ENCODE measurements at places on chromosomes 2 and 18. TPM values are rescaled to one million over a fixed set of nuclear protein-coding genes. Genes with fewer than 3 reads are reported as not detected.

- H3K4me1 ChIP-seq: no peaks in the 10 kb centered on the region
- no peaks in the 10 kb centered on the region for H3K36me3 ChIP-seq
- no peak overlapping the region for H3K4me3 ChIP-seq
- no peak for DNase-seq
- H3K27ac ChIP-seq: no peak overlapping the region
- H3K27me3 ChIP-seq: peaks cover 2% of the 10 kb centered on the region
Measured at GRCh38 chr2:174821628-174822027, 57.4 kb upstream of the CHRNA1 start.

DNA sequence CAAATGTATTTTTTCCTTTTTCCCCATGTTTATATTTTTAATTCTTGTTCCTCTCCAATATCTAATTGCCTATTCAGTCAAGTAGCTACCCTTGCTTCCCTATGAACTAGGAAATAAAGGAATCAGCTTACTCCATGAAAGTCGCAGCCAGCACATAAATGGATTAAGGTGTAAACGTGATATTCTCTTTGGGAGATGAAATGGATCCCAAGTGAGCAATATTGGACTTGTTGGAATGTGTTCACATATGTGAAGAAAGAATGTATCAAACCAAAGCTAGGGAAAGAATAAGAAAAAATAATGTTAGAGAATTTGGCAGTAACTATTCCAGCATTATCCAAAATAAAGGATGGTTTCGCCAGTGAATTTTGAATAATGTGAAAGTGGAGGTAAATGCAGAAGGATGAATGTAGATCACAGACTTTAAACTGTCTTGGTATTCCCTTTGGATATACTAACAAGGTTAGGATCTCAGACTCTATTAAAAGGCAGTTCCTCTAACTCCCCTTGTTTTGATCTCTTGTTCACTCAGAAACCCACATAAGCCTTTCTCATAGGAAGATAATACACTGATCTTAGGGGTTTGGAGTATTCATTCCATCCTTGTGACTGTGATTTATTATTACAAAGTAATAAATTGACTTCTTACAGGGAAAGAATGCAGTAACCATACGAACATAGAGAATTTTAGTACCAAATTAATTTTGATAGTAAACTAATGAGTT, 208.1 kb downstream of the BABAM2 start:
- H3K27ac ChIP-seq: no peak overlapping the region
- H3K27me3 ChIP-seq: no peaks in the 10 kb centered on the region
- H3K36me3 ChIP-seq: peaks cover 5% of the 10 kb centered on the region

GRCh38 chr2:197985029-197985638, 180.7 kb downstream of the PLCL1 start:
- H3K4me3 ChIP-seq: no peak overlapping the region
- H3K36me3 ChIP-seq: no peaks in the 10 kb centered on the region
- no peak overlapping the region for H3K27ac ChIP-seq
- no peaks in the 10 kb centered on the region for H3K4me1 ChIP-seq
- H3K27me3 ChIP-seq: no peaks in the 10 kb centered on the region

DNA sequence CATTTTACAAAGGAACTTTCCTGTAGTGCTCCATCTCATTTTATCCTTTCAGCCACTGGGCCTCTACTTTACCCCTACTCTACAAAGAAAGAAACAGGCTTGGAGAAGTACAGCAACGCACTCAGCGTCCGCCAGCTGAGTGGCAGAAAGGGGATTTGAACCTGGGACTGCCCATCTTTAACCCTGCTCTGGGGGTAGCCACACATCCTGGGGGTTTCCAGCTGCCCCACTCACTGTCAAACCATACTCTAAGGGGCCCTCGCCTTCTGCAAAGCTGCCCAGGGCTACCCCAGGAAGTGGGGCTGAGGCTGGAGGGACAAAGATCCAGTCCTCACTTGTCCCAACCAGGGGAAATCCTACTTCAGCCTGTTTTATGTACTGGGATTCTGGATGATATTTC, 17.9 kb downstream of the HS1BP3 start:
- no peak overlapping the region for H3K4me3 ChIP-seq
- no peaks in the 10 kb centered on the region for H3K27me3 ChIP-seq
- DNase-seq: no peak

- no peak overlapping the region for H3K4me3 ChIP-seq
- no peak overlapping the region for H3K27ac ChIP-seq
- no peaks in the 10 kb centered on the region for H3K36me3 ChIP-seq
- no peaks in the 10 kb centered on the region for H3K4me1 ChIP-seq
- no peak for DNase-seq
- peaks cover 28% of the 10 kb centered on the region for H3K27me3 ChIP-seq
Measured at GRCh38 chr18:49669403-49669802, 107.5 kb downstream of the LIPG start.

DNA sequence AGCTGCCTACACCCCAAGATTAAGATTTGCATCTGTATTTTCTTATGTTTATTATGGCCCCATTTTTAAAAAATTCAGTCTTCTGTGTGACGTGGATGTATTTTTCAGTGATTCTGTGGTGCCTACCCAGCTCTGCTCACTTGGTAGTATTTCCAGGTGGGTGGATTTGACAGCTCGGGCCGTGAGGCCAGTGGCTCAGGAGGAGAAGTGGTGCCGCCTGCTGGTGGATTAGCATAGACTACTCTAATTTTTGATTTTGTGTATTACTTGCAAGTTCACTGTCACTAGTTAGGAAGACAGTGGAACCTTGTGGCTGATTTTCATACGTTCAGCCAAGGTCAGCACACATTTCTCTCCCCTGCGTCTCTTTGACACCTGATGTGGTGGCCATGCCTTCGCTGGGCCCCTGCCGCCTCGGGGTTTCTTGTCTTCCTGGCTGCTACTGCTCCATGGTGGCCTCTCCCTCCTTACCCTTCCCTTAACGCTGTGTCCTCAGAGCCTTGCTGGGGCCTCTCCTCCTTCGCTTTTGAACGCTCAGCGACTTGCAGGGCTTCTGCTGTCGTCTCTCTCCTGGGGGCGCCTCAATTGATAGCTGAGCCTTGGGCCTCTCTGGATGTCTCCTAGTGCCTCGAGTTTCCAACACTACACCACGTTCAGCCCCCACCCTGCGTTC, 89.4 kb downstream of the DGKD start:
- no peaks in the 10 kb centered on the region for H3K27me3 ChIP-seq
- H3K27ac ChIP-seq: no peak overlapping the region
- H3K4me1 ChIP-seq: peaks cover 12% of the 10 kb centered on the region
- peaks cover 48% of the 10 kb centered on the region for H3K36me3 ChIP-seq

DNA sequence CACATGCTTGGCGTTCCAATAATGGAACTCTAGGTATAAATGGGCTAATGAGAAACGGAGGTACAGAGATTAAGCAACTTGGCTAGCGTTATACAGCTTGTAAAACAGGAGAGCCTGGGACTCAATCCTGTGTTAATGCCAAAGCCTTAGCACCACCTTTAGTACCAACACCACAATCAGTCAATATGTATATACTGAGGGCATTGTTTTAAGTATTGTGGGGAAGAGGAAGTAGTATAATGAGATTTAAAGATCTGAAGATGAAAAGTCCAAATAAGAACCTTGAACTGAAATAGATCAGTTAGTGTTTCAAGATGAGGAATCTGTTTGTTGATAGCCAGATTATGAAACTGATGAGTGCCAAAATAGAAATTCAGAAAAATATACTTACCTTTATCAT, 8.1 kb downstream of the MARS2 start:
- no peak overlapping the region for H3K27ac ChIP-seq
- no peaks in the 10 kb centered on the region for H3K27me3 ChIP-seq
- H3K4me1 ChIP-seq: peaks cover 22% of the 10 kb centered on the region
- H3K4me3 ChIP-seq: no peak overlapping the region
- peaks cover 36% of the 10 kb centered on the region for H3K36me3 ChIP-seq

DNA sequence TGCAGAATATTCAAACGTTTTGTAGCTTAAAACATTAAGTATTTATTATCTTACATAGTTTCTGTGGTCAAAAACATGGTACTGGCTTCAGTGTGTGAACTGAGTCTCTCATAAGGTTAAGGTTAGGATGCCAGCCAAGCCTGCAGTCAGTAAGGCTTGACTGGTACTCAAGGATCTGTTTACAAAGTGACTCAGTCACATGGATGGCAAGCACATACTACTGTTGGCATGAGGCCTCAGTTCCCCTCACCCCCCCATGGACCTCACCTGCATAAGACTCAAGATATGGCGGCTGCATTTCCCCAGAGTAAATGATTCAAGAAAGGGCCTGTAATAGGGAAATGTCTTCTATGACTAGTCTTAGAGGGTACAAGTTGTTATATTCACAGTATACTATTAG, 1167.5 kb downstream of the DPP10 start:
- no peaks in the 10 kb centered on the region for H3K27me3 ChIP-seq
- H3K36me3 ChIP-seq: no peaks in the 10 kb centered on the region
- no peak overlapping the region for H3K27ac ChIP-seq

Gene NHEJ1
- 22.8 TPM for total RNA-seq

DNA sequence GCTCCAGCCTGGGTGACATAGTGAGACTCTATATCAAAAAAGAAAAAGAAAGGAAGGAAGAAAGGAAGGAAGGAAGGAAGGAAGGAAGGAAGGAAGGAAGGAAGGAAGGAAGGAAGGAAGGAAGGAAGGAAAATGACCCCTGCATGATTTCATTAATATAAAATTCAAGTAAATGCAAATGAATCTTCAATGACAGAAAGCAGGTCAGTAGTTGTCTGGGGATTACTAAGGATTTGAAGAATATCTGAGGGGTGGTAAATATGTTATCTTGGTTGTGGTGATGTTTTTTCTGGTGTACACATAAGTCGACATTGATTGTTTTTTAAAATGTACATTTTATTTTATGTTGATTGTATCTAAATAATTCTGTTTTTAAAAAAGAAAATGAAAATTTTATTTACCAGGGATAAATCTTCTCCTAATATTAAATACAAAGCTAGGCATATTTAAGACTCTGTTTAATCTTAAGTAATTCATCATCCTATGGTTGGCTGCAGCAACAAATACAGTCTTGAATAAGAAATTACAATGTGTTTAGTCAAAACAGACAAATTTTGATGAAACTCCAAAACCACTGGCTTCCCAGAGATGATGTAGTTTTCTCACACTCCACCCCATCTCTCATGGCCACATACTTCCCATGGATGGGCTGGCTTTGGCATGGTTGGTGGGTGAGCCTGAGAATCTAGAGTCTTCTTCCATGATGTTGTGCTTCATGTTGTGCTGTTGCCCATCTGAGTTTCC, 314.7 kb upstream of the REG3G start:
- no peaks in the 10 kb centered on the region for H3K36me3 ChIP-seq
- H3K4me3 ChIP-seq: no peak overlapping the region
- no peak overlapping the region for H3K27ac ChIP-seq
- no peak for DNase-seq

GRCh38 chr18:76448256-76449110, 46.6 kb downstream of the ZNF516 start:
- no peaks in the 10 kb centered on the region for H3K36me3 ChIP-seq
- no peak overlapping the region for H3K27ac ChIP-seq
- peaks cover 35% of the 10 kb centered on the region for H3K27me3 ChIP-seq
- peaks cover 11% of the 10 kb centered on the region for H3K4me1 ChIP-seq
- no peak overlapping the region for H3K4me3 ChIP-seq

Gene NT5DC4
- total RNA-seq: not detected

- no peaks in the 10 kb centered on the region for H3K27me3 ChIP-seq
- no peaks in the 10 kb centered on the region for H3K36me3 ChIP-seq
- H3K4me3 ChIP-seq: no peak overlapping the region
- no peak overlapping the region for H3K27ac ChIP-seq
- H3K4me1 ChIP-seq: no peaks in the 10 kb centered on the region
Measured at GRCh38 chr18:40812981-40813515, 1142.0 kb upstream of the PIK3C3 start.

DNA sequence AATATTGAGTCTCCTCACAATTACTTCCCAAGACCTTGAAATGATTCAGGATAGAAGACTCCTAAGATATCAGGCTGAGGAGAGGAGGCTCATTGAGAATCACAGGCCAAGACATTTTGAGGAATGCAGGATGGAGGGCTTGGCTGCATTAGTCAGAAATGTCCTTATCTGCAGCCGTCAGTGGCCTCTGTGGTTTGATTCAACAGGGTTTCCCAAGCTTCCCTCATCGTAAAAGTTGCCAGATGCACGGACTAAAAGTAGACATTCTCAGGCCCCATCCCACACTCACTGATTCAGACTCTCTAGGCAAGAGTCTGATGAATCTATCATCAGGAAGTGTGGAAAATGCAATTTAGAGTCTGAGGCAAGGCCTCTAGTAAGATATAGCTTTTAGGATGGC, 34.0 kb upstream of the TMEM178A start:
- H3K4me1 ChIP-seq: no peaks in the 10 kb centered on the region
- H3K36me3 ChIP-seq: no peaks in the 10 kb centered on the region
- H3K4me3 ChIP-seq: no peak overlapping the region
- H3K27me3 ChIP-seq: peaks cover 7% of the 10 kb centered on the region
- no peak overlapping the region for H3K27ac ChIP-seq

GRCh38 chr2:136783856-136784255, 18.5 kb downstream of the THSD7B start:
- H3K27me3 ChIP-seq: no peaks in the 10 kb centered on the region
- no peak for DNase-seq
- no peaks in the 10 kb centered on the region for H3K4me1 ChIP-seq

DNA sequence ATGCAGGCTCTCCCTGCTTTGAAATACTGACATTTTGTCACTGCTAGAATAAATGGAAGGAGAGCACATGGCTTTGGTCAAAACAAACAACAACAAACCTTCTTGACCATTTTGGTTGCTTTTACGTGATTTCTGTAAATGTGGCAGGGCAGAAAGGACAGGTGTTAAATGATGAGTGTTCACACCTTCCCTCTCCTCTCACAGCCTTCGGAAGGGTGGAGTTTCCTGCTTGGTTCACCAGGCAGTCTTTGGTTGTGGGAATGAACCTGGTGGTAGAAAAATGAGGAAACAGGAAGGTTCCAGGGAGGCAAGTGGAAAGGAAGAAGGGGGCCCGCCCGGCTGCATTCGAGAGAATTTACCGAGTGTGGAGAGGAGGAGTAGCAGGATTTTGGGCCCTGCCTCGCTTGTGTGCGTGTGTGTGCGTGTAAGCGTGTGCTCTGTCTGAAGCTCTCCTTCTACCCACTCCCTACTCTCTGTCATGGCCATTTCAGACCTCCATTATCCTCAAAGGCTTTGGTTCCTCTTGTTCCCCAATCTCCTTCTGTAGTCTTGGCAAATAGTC, 23.7 kb upstream of the SPP2 start:
- H3K27ac ChIP-seq: no peak overlapping the region

DNA sequence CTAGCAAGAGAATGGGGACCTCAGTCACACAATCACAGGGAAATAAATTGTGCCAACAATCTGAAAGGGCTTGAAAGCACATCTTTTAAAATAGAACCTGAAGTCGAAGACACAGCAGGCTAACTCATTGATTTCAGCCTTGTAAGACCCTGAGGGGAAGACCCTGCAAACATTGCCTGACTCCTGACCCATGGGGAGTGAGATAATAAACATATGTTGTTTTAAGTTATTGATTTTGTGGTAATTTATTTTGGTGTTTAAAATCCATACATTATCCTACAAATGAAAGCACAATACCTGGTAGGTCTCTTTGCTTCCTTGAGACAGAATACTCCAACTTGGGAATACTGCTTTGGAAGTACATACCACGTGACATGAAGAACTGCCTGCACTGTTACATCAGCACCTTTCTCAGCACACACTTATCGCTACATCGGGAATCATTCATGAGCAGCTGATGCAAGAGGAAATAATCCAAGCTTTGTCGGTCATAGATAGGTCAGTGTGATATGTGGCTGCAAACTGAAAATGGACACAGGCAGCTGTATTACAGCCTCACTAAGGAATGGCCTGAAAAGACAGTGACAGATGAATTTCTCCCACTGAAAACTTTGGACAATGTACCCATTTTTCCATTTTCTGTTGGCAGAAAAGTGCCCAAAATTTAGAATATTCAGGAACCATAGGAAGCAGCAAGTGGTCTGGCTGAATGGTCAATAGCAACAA, 494.5 kb upstream of the MAP2 start:
- H3K4me1 ChIP-seq: no peaks in the 10 kb centered on the region
- no peak overlapping the region for H3K4me3 ChIP-seq
- no peak for DNase-seq
- H3K36me3 ChIP-seq: no peaks in the 10 kb centered on the region
